ENCODE measurements at places on chromosomes 13 and 19.

DNA sequence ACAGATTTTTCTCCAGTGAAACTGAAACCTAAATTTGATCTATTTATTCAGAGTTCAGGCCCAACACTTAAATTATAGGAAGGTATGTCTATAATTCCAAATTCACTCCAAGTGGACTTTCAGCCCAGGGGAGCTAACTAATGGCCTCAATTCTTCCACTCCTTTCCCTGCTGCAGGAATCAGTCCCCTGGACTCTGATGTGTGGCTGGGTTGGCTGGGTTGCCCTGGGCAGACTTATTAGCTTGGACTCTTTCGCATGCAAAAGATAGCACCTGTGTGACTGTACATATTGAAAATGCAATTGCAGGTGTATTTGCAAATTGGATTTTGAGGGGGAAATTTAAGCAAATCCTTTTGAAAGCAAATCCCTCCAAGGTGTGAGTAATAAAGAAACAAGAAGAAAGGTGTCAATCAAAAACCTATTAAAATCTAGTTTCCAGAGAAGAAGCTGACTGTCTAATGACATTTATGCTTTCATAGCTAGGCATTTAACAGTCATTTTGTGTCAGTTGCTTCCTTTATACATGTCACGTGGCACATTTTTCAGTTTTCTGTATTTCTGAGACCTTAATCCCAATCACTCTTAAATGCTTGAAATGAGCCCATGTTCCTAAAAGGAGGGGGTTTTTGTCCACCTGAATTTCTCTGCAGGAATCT is 42.7 kb downstream of the KLF5 start:
- DNase-seq, result no peak

DNA sequence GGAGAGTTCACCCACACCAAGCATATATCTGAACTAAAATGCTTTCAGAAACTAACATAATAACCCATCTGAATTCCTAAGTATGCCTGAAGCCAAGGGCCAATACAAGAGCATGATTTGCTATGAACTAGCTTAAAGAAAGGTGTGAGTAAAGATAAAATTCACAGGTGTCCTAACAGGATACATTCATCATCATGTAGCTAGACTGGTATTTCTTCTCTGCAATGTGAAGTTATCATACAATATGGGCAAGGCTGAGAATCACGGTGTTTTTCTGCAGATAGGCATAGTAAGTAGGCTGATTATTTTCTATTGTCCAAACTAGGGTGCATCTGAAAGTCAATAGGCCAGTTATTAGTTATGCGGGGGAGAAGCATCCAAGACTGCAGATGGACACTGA is 63.1 kb downstream of the STK24 start:
- DNase-seq, result no peak

- no peak for DNase-seq
These were observed 9.1 kb upstream of the SERTAD3 start for GRCh38 chr19:40453151-40453735.

GRCh38 chr13:46401432-46401831 is 14.4 kb upstream of the RUBCNL start:
- DNase-seq, result no peak

DNA sequence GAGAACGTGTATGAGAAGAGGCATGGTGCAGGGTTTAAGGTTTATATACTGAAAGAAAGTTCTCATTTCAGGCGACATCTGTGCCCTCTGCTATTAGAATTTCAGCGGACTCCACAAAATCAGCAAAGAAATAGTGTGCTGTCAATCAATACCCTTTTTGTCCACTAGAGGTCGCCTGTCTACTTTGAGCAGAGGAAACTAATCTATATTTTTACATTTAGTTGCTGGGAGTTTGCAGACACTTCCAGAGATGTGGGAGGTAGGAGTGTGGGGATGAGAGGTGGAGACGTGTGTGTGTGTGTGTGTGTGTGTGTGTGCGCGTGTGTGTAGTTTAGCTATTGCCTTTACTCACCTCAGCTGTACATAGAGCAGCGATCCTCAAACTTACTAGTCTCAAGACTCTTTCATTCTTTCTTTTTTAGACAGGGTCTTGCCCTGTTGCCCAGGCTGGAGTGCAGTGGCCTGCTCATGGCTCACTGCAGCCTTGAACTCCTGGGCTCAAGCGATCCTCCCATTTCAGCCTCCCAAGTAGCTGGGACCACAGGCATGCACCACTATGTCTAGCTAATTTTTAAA is 9.7 kb downstream of the INAFM1 start:
- DNase-seq, result no peak

- no peak for DNase-seq
These were observed 165.2 kb downstream of the SHISA2 start for GRCh38 chr13:25886438-25887214.

- no peak for DNase-seq
These were observed 221.5 kb upstream of the NBEA start for GRCh38 chr13:34720618-34721017.

DNA sequence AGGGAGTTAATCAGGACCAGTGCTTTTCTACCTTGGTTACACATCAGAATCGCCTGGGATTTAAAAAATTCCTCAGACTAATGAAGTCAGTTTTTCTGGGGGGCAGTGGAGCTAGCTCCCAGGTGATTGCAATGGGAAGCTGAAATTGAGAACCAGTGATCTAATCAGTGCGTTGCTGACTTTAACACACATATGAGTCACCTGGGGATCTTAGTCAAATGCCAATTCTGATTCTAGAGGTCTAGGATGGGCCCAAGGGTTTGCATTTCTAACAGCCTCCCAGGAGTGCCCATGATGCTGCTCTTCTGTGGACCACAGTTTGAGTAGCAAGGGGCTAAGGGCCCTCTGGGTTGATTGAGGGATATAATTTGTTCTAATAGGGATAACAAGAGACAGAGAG is 54.5 kb downstream of the KL start:
- no peak for DNase-seq

DNA sequence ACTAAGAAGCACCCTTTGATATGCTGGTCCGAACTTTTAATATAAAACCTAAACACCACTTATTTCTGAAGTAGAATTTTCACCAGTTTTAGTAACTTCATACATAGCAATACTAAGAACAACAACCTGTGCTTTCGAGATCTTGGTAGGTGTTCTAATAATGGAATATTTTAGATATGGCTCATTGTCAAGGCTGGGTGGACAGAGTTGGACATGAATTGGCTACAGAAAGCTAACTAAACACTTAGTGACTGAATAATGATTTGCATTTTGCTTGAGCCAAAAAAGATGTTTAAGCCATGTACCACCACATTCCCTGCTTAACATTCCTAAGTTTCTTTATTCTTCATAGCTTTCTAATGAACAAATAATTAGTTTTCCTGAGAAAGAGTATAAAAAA is 344.3 kb upstream of the SGCG start:
- DNase-seq, result no peak

- no peak for DNase-seq
These were observed 46.8 kb downstream of the ARHGEF18 start for GRCh38 chr19:7395360-7396066.

- no peak for DNase-seq
These were observed at the start of gene NR2F6 for GRCh38 chr19:17245535-17245984. NR2F6 (minus strand) TSS chr19:17245919; CDS start chr19:17245220, 699 bp downstream.

DNA sequence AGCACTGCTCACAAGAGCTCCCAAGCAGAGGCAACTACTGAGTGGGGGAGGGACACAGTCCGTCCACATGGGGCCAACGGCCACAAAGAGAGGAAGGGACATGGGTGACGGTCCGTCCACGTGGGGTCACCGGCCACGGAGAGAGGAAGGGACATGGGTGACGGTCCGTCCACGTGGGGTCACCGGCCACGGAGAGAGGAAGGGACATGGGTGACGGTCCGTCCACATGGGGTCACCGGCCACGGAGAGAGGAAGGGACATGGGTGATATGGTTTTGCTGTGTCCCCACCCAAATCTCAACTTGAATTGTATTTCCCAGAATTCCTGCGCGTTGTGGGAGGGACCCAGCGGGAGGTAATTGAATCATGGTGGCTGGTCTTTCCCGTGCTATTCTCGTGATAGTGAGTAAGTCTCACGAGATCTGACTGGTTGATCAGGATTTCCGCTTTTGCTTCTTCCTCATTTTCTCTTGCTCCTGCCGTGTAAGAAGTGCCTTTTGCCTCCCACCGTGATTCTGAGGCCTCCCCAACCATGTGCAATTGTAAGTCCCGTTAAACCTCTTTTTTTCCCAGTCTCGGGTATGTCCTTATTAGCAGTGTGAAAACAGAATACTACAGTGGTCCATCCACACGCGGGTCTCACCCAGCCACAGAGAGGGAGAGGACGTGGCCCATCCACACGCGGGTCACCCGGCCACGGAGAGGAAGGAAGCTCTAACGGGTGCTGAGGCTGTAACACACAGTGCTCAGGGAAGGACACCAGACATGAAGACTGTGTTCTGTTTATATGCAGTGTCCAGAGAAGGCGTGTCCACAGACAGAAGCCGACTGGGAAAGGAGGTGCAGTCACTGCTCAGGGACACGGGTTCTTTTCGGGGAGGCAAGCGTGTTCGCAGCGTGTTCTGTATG is 48.5 kb downstream of the GAS6 start:
- DNase-seq, result no peak

DNA sequence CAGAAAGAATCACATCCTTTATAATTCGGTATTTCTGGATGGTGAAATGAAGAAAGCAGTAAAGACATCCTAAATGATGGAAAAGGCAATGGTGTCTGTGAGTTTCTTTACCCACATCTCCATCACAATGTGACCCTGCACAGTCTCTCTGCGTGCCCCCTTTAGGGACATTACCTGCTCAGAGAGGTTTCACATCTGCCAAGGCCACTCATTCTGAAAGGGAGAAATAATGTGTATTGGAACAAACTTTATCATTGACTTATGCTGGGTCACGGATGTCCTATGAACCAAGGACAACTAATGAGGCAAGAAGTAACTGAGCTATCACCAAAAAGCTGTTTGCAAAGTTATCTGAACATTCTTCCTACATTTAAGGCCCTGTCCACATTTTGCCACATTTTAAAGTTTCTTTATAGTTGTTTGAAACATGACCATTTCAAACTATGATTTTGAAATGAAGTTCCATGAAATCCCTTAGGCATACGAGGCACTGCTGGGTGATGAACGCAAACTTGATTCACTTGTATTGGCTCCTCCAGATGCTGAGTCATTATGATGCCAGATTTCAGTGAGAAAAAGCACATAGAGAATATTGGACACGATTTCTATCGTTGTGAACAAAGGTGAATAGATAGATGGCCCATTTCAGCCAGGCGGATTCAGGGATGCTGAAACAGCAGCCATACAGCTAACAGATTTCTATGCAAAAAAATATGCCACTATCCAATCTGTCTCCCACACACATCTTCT is 63.5 kb upstream of the HMGB1 start:
- no peak for DNase-seq
